ENCODE measurements at places on chromosomes 1 and 21. TPM values are rescaled to one million over a fixed set of nuclear protein-coding genes. Genes with fewer than 3 reads are reported as not detected.
A peak's percentile ranks its signal among the peaks of the same experiment; 100 is the strongest.

PDE9A gene
- polyA plus RNA-seq = 5.9 TPM

DNA sequence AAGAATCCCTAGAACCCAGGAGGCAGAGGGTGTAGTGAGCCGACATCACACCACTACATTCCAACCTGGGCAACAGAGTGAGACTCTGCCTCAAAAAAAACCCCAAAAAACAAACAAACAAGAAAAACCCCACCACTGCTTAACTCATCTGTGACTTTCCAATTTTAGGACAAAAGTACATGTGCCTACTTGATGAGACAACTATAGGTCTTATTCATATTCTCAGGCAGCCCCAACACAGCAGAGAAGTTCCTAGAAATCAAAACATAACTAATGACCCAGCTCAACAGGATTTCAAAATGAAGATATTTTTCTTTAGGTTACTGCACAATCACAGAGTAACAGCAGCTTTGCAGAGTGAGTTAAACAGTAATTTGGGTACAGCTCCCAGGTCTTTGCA is 26.4 kb downstream of the TIAM1 start:
- no peak overlapping the region for H3K4me3 ChIP-seq
- H3K27ac ChIP-seq = no peak overlapping the region
- no peaks in the 10 kb centered on the region for H3K36me3 ChIP-seq
- H3K27me3 ChIP-seq = no peaks in the 10 kb centered on the region
- no peak for DNase-seq

- DNase-seq = no peak
- H3K4me3 ChIP-seq = no peak overlapping the region
- H3K27ac ChIP-seq = no peak overlapping the region
- H3K27me3 ChIP-seq = no peaks in the 10 kb centered on the region
These were observed 19.4 kb upstream of the UBE2U start for GRCh38 chr1:64184003-64184440.

DNA sequence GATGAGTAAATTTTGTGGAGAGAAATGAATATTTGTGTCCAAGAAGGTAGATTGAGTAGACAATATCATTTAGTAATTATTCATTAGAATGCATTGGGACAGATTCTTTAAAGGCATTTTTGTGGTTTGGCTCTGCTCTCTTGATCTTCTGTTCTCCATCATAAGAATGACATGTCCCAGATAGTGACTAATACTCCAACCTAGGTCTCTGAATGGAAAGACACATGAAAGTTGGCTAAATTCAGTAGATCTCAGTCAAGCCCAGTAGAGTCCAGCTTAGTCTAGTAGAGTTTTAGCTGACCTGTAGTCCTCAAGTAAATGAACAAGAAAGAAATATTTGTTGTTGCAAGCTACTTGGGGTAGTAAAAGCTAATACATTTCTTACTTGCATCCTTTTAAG is 61.8 kb upstream of the DNAH14 start:
- no peaks in the 10 kb centered on the region for H3K36me3 ChIP-seq
- no peak for DNase-seq
- no peak overlapping the region for H3K27ac ChIP-seq
- H3K27me3 ChIP-seq = no peaks in the 10 kb centered on the region
- no peak overlapping the region for H3K4me3 ChIP-seq

LCE2B gene
- polyA plus RNA-seq = not detected

GRCh38 chr1:234608911-234609690 is 877 bp downstream of the IRF2BP2 start:
- peak overlapping the region; percentile 96 for H3K27ac ChIP-seq
- peak; percentile 77 for DNase-seq
- H3K4me1 ChIP-seq = peaks cover 41% of the 10 kb centered on the region
- H3K27me3 ChIP-seq = no peaks in the 10 kb centered on the region
- H3K4me3 ChIP-seq = peak overlapping the region; percentile 78

DNA sequence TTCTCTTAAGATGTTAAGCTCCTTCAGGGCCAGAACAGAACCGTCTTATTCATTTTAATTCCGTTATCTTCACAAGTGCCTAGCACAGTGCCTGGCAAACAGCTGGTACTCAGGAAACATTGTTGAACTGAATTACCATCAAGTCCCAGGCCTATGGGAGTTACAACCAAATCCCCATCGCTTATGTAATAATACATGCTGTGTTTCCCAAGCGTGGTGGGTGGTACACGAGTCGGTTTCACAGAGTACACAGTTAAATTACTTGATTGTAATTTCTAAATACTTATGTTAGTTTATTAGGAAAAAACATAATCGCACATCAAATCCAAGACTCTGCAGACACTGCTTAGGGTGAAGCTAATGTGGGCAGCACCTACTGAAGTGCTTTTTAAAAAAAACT is 1.0 kb downstream of the ANGEL2 start:
- peak overlapping the region; percentile 82 for H3K27ac ChIP-seq
- no peak for DNase-seq
- peak overlapping the region; percentile 87 for H3K4me3 ChIP-seq
- peaks cover 4% of the 10 kb centered on the region for H3K36me3 ChIP-seq

DNA sequence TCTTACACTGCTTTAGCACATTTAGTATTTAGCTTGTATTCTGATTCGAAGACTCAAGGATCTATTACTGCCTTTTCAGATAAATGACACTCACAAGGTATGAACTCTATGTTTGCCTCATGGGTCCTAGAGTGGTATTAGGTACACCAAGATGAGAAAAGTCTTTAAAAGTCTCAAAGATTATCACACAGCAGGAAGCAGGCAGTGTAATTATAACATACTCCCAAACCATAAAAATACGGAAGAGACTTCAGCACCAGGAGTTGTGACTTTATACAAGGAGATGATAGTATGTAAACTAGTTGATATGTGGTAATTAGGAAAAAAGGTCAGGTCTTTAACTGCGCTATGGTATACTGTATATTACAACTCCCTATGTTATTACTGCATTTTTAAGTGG is 11.2 kb upstream of the RCSD1 start:
- H3K27me3 ChIP-seq = no peaks in the 10 kb centered on the region
- no peak for DNase-seq
- H3K4me1 ChIP-seq = peaks cover 16% of the 10 kb centered on the region
- H3K36me3 ChIP-seq = no peaks in the 10 kb centered on the region

DNA sequence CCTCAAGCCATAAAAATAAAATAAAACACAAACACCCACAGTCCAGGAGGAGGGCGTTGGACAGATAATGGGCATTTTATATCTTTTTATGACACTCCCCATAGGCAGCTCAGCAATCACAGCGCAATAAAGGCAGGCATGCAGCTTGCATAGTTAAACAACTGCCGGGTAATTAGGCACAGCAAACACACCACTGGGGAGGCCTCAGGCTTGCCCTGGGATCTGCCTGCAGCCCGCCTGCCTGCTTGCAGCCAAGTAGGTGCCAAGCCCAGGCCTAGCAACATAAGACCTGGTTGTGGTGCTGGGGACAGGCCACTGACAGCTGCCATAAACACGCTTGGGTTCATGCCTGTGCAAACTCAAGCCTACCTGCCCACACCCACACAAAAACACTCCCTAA is 54.2 kb downstream of the DMAP1 start:
- no peaks in the 10 kb centered on the region for H3K27me3 ChIP-seq
- H3K4me1 ChIP-seq = no peaks in the 10 kb centered on the region
- no peaks in the 10 kb centered on the region for H3K36me3 ChIP-seq
- DNase-seq = no peak

ATP1B1 gene
- polyA plus RNA-seq = 0.66 TPM

- H3K4me1 ChIP-seq = no peaks in the 10 kb centered on the region
- H3K27ac ChIP-seq = no peak overlapping the region
- H3K36me3 ChIP-seq = no peaks in the 10 kb centered on the region
- no peak for DNase-seq
- no peak overlapping the region for H3K4me3 ChIP-seq
These were observed 141.9 kb upstream of the LYPLAL1 start for GRCh38 chr1:219031809-219032208.

DNA sequence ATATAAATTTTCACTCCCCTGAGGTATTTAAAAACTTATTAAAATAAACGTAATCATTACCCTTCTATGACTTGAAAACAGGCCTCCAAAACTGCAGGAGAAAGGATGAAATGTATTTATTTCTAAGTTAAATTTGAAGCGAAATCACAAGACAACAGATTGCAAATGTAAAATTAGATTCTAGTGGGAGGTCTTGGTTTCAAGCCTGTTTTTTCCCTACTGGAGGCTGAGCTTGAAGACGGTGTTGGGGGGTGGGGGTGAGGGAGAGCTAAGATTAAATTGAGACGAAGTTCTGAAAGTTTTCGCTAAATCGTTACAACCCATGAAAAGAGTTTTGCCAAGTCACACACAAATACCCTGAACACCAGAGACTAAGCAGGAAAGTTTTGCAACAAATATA is 68.2 kb downstream of the TIAM1 start:
- peaks cover 4% of the 10 kb centered on the region for H3K4me1 ChIP-seq
- DNase-seq = no peak
- no peak overlapping the region for H3K27ac ChIP-seq
- no peaks in the 10 kb centered on the region for H3K27me3 ChIP-seq
- no peak overlapping the region for H3K4me3 ChIP-seq

GRCh38 chr1:82843876-82844275 is 1043.1 kb downstream of the ADGRL2 start:
- H3K27me3 ChIP-seq = no peaks in the 10 kb centered on the region
- no peak for DNase-seq
- no peaks in the 10 kb centered on the region for H3K4me1 ChIP-seq

GRCh38 chr1:192088496-192088895 is 69.8 kb upstream of the RGS18 start:
- H3K4me1 ChIP-seq = no peaks in the 10 kb centered on the region
- H3K36me3 ChIP-seq = no peaks in the 10 kb centered on the region
- H3K4me3 ChIP-seq = no peak overlapping the region

DNA sequence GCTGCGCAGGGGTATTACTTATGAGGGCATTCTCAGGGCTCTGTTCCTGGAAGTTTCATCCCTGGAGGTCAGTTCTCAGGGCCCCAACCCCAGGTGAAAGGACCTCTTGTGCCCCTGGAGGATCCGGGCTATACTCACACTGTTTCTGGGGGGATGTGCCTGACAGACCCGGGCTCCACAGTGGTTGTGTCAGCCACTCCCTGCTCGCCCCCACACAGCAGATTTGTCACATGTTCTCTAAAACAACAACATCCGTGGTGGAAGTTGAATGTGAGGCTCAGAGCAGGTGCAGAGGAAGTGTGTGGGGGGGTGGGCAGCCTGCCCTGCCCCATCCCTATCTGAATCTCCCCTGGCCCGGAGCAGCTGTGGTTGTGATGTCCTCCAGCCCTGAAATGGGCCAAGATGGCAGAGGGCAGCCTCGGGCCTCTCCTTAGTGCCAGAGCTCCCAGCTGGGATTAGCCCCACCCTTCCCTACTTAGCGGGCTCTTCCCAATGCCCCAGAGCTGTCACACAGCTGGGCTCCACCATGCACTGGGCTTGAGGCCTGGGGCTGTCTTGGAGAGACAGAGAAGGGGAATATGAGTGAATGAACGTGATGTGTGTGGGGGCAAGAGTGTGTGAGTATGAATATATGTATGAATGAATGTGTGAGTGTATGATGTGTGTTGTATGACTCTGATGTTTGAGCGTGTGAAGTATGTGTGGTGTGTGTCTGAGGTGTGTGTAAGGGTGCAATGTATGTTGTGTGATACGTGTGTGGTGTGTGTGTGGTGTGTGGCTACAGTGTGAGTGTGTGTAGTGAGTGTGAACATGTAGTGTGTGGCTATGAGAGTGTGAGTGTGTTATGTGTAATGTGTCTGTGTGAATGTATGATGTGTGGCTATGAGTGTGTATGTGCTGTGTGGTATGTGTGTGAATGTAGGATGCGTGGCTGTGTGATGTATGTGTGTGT is 1.5 kb upstream of the FCMR start:
- peak overlapping the region; percentile 90 for H3K27ac ChIP-seq
- DNase-seq = peak; percentile 82

CD53 gene
- polyA plus RNA-seq = 675 TPM

- H3K4me3 ChIP-seq = no peak overlapping the region
- H3K27me3 ChIP-seq = no peaks in the 10 kb centered on the region
- H3K36me3 ChIP-seq = no peaks in the 10 kb centered on the region
- DNase-seq = peak; percentile 18
These were observed 25.7 kb downstream of the PRMT2 start for GRCh38 chr21:46661211-46661625.

PRR9 gene
- not detected for polyA plus RNA-seq

ATP1A2 gene
- polyA plus RNA-seq = not detected

- H3K4me1 ChIP-seq = no peaks in the 10 kb centered on the region
- H3K36me3 ChIP-seq = peaks cover 5% of the 10 kb centered on the region
- H3K27me3 ChIP-seq = no peaks in the 10 kb centered on the region
- H3K4me3 ChIP-seq = no peak overlapping the region
- DNase-seq = no peak
These were observed 35.2 kb downstream of the PTBP2 start for GRCh38 chr1:96756789-96757188.

DNA sequence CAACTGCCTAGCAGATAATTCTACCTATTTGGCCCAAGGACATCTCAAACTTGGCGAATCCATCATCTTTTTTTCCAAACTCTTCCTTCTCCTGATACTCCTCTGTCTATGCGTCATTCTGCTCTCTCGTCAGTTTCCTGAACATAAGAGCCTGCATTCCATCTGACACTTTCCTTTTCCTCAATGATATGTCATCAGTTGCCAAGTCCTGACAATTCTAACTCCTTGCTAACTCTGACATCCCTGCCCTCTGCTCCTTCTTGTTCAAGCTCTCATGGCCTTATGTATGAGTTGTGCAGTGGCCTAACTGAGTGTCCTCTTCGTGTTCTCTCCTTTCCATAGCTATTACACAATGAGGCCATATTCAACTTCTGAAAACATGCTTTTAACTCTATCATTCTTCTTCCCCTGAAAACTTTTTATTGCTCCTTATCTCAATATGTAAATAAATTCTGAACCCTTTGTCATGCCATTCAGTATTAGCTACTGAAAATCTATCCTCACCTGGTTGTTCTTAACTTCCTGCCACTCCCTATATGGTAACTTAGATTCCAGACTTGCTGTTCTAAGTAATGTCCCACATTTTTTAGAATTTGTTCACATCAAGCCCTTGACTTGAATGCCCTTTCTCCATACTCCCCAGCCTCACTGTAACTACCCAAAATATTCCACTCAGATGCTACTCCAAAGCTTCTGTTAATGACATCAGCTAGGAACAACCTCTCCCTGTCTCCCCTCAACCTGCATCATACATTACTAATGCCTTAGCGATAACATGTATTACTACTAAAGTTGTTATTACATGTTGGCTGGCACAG is 11.5 kb downstream of the PALMD start:
- H3K36me3 ChIP-seq = no peaks in the 10 kb centered on the region
- no peaks in the 10 kb centered on the region for H3K4me1 ChIP-seq
- no peak overlapping the region for H3K27ac ChIP-seq
- H3K4me3 ChIP-seq = no peak overlapping the region
- H3K27me3 ChIP-seq = no peaks in the 10 kb centered on the region
- no peak for DNase-seq

FNDC10 gene
- polyA plus RNA-seq = 1.6 TPM

SNX7 gene
- polyA plus RNA-seq = not detected

- H3K36me3 ChIP-seq = peaks cover 9% of the 10 kb centered on the region
- peaks cover 14% of the 10 kb centered on the region for H3K4me1 ChIP-seq
- H3K27ac ChIP-seq = no peak overlapping the region
- DNase-seq = no peak
- peak overlapping the region; percentile 86 for H3K4me3 ChIP-seq
These were observed 1.7 kb downstream of the ZNF326 start for GRCh38 chr1:89996450-89997110.

- no peak for DNase-seq
- H3K27me3 ChIP-seq = no peaks in the 10 kb centered on the region
- no peak overlapping the region for H3K4me3 ChIP-seq
- no peak overlapping the region for H3K27ac ChIP-seq
- no peaks in the 10 kb centered on the region for H3K36me3 ChIP-seq
These were observed 7.9 kb downstream of the ACKR1 start for GRCh38 chr1:159212596-159212995.
